Posterior vena cava (tissue), 2 donors: ENCODE measurements at places on chromosomes 3 and 15.

- no peak for DNase-seq
Observed at GRCh38 chr3:172021164-172021563, 18.2 kb upstream of the FNDC3B start.

- no peak for DNase-seq
Observed at GRCh38 chr15:41017066-41017735, 63.9 kb downstream of the CHAC1 start.

- DNase-seq = no peak
Observed at GRCh38 chr3:27737091-27737490, 15.0 kb upstream of the EOMES start.

DNA sequence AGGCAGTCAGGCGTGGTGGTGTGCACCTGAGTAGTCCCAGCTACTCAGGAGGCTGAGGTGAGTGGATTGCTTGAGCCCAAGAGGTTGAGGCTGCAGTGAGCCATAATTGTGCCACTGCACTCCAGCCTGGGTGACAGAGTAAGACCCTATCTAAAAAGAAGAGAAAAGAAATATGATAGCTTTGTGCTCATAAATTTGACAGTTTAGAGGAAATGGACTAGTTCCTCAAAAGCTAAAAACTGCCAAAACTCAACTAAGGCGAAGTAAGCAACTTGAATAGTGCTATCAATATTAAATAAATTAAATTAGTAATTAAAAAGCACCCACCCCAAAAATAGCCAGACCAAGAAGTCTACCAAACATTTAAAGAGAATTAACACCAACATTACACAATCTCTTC is 24.5 kb upstream of the SLC15A2 start:
- DNase-seq = no peak

DNA sequence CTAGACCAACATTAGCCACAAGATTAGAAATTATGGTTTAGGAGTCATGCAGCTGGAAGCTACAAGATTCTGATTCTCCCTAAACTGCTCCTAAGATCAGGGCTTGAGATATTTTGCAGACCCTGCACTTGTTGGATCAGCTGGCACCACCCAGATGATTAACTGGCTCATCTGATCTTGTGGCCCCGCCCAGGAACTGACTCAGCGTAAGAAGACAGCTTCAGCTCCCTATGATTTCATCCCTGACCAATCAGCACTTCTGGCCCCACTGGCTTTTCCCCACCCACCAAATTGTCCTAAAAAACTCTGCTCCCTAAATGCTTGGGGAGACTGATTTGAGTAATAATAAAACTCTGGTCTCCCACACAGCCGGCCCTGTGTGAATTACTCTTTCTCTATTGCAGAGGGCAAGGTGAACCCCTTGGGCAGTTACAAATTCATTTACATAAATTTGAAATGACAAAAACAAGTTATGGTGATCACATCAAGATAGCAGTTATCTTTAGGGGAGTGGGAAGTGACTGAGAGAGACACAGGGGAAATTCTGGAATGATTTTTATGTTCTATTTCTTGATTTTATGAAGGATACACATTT is 76.5 kb downstream of the CD200R1L start:
- peak; percentile 92 for DNase-seq

- no peak for DNase-seq
Observed at GRCh38 chr3:16494814-16495431, 18.6 kb downstream of the RFTN1 start.

DNA sequence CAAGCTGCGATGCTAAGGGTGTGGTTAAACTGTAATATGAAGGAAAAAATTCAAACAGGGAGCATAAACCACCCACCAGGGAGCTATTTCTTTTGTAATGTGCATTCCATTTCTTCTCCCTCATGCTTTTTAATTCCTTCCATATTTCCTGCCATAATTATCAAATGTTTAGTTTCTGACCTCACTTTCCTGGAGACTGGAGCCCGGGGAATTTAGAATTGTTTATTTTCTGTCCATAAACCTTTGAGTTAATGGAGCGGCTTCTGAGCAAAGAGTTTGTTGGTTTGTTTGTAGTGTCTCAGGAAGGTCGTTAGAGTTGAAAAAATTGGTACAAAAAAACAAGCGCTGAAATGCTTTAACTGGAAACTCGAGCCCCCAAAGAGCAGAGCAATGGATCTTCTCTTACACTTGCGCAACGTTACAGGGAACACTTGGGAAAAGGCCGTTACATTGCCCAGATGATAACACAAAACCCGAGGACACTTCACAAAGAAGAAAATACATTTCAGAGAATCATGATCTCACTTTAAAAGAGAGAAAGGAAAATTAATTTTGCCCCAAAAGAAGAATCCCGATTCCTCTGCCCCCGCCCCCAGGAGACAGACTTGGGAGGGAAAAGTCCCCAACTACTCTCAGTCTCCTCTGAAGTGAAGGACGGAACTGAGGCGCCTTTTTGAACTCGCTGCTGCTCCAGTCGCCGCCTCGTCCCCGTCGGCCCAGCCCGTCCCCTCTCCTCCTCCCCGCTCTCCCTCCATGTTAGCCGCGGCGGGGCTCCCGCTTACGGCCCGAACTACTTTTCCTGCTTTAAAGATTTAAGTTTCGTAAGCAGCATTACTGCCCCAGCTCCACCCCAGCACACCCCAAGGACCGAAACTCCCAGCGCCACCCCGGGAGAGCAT is 842 bp downstream of the FSTL1 start:
- no peak for DNase-seq

- DNase-seq = peak; percentile 86
Observed at GRCh38 chr3:46979958-46980497, 562 bp downstream of the NBEAL2 start.

GRCh38 chr15:59998305-59998949 is 5.7 kb upstream of the FOXB1 start:
- DNase-seq = no peak

DNA sequence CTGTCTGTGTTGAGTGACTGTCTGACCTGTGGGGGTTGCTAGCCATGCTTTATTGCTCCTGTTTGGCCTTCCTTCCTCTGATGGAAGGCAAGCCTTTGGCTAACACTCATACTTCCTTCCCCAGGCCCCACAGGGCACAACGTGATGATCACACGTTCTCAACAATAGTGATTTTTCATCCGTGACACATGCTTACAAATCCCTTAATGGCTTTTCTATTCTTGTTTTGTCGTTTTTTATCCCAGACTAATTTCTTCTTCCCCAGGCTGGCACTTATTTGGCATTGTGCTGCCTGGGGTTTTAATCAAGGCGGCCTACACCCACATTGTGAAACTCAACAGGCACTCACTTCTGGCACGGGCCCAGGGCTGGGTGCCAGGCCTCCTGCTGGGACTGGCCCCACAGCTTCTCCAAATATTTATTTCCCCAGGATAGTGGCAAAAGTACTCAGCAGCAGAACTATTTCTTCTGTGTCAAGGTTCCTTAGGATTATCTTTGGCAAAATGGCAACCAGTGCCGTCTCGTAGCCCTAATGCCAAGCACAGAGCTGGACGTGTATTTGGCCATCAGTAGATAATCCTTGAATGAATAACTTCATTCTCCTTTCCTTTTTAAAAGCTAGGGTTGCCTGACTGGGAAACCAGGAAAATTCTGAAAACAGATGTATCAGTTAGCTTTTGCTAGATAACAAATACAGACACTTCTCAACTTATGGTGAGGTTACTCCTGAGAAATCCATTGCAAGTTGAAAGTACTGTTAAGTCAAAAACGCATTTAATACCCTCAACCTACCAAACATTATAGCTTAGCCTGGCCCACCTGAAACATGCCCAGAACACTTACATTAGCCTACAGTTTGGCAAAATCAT is 30.6 kb downstream of the CMTM7 start:
- peak; percentile 92 for DNase-seq
